ENCODE measurements at places on chromosomes 2 and 18.

DNA sequence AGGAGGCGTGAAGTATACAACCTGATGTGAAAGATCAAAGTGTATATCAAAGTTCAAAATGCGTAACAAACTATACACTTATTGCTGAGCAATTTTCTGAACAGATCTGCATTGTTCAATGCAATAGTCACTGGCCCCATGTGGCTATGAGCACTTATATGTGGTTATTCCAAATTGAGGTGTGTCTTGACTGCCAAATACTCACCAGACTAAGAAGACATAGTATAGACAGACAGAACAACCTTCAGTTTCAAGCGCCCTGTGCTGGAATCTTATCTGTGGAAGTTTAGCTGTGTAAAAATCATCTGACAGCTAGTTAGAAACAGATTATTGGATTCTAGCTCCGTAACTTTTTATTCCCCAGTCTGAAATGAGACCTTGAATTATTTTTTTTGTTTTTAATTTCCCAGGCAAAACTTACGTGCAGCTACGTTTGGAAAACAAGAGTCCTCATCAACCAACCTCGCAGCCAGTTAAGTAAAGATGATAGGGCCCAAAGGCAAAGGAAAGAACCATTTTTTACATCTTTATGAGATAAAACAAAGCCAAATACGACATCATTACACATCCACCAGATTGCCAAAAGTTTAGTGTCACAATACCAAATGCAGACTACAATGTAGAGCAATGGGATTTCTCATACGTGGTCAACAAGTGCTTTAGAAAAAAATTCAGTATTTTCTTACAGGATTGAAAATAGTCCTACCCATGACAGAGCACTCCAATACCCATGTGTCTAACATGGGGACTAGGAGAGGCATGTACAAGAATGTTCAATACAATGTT, 37.2 kb downstream of the MBOAT2 start:
- no peak for DNase-seq

DNA sequence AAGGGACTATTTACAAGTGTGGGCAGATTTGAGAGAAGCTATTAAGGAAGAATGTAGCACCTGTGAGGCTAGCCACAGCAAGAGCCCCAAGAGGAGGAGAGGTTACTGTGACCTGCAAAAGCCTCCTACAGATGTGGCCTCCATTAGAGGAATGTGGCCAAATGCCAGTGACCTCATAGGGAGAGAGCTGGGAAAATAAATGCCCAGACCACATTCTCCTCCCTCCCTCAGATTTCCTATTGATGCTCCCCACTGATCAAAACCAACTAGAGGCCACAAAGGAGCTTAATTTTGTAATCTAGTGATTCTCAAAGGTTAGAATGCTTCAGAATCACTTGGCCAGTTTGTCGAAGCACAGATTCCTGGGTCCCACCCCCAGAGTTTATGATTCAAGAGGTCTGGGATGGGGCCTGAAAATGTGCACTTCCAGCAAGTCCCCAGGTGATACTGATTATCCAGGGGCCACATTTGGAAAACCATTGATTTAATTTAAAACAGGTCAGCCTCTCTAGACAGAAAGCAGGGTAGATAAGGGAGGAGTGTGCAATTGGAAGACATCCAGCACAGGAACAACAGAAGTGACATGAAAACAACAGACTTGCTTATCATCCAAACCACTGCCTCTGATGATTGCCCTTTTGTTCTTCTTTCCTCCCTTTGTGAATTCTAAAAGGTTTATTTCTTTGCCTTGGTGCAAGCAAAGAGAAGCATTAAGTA, 61.2 kb upstream of the RBBP8 start:
- DNase-seq = no peak

GRCh38 chr2:50831676-50832075, 200.3 kb downstream of the NRXN1 start:
- no peak for DNase-seq

GRCh38 chr18:47422524-47422923, 171.1 kb upstream of the SKOR2 start:
- no peak for DNase-seq

DNA sequence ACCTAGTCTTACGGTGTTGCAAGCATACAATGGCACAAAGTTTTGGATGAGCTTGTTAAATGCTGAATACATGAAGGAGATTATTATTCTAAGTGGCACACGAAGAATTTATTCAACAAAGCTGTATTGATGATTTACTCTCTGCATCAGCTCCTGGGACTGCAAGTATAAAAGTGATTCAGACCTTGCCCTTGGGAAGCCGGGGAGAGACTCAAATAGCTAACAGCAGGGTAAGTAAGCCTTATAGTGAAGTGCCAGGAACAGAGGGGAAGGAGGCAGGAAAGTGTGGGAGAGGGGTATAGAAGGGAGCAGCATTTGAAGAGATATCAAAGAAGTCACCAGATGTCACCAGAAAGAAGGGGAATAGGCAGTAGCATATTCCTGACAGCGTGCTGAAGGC, 115.4 kb downstream of the MCFD2 start:
- no peak for DNase-seq

GRCh38 chr18:9766076-9766481, 58.0 kb downstream of the RAB31 start:
- no peak for DNase-seq

- no peak for DNase-seq
These were observed 69.1 kb downstream of the NCAPH start for GRCh38 chr2:96404446-96405373.

DNA sequence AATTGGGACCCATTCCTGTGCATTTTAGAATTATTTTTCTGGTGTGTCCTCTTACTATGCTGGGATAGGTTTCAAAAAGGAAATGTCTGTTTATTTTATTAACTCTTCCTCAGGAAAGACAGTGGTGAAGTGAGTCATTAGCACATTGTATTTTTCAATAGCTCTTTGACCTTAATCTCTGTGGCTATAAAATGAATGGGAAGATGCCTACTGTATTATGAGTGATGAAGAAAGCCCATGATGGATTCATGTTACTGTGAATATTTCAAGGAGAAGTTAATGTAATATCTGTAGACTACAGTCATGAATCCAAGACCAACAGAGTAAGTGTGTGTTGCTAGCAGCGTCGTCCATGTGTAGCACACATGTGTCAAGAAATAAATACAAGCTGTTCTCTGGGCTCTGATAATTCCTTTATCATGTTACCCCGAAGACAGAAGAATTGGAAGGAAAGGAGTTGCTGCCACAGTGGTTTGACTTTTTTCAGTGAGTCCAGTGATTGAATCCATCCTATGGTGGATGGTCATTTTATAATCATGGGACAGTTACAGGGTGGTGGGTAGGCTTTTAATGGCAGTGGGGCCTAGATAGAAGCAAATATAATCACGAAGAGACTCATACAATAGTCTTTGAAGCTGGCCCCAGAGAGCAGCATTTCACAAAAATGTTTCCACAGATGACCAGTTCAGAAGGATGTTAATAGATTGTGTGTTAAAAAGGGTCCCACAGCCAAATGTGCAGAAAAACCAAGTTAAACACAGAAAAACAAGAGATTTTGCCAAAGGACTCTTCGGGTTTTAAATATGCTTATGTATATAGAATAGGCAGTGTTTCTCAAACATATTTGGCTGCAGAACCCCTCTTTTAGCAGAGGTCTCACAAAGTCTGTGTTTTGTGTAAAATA, 239.7 kb upstream of the RASGRP3 start:
- DNase-seq = no peak

DNA sequence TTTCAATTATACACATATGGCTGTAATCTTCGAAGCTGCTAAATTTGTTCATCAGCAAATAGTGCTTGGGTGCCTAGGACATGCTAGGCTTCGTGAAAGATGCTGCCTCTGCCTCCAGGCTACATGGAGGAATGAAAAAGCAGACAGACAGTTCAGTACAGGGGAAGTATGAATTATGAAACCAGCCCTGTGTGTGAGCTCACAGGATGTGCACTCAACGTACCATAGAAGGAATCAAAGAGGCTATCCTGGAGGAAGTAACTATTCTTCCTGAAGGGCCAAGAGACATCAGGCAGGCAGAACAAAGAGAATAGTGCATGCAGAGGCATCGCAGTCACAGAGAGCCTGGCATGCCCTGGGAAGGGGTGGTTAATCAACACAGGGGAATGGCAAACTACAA, 61.4 kb downstream of the DYM start:
- no peak for DNase-seq

GRCh38 chr18:10912790-10913545, 236.4 kb downstream of the PIEZO2 start:
- DNase-seq = no peak

- DNase-seq = no peak
These were observed 170.8 kb upstream of the FHL2 start for GRCh38 chr2:105569606-105570005.

DNA sequence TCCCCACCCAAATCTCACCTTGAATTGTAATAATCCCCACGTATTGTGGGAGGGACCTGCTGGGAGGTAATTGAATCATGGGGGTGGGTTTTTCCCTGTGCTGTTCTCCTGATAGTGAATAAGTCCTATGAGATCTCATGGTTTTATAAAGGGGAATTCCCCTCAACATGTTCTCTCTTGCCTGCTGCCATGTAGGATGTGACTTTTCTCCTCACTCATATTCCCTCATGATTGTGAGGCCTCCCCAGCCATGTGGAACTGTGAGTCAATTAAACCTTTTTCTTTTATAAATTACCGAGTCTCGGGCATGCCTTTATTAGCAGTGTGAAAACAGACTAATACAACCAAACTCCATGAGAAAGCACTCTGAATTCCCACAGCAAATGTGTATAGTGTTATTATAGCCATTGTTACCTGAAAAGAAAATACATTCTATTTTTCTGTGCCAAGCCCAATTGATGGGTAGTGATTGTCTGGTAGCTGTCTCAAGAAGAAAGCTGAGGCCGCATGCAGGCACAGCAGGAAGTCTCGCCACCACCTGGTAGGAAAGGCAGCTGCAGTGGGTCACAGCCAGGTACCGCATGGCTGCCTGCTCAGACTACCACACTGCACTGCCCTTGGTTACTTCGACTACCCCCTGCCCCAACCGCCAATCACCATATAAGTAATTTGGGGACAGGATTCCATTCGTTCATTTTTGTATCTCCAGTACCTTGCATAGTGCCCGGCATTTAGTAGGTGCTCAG, 10.3 kb upstream of the ZBTB7C start:
- DNase-seq = no peak

DNA sequence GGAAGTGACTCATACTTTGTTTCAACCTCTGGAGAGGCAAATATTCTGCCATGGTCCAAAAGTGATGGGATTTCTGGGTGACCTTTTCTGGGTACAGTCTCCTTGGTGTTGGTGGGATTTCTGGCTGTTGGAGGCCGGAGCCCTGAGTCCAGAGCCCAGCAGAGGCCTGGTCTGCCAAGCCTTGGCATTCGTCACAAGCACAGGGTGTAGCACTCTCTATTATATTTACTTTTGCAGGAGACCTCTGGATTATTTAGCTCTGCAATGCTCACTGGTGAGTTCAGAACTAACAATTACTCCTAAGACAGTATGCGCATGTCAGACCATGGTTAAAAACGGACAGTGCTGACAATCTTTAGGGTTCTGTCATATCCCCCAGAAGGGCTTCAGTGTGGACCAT, 201.6 kb upstream of the TWIST2 start:
- no peak for DNase-seq

GRCh38 chr2:1795261-1796231, 51.2 kb upstream of the PXDN start:
- DNase-seq = no peak

DNA sequence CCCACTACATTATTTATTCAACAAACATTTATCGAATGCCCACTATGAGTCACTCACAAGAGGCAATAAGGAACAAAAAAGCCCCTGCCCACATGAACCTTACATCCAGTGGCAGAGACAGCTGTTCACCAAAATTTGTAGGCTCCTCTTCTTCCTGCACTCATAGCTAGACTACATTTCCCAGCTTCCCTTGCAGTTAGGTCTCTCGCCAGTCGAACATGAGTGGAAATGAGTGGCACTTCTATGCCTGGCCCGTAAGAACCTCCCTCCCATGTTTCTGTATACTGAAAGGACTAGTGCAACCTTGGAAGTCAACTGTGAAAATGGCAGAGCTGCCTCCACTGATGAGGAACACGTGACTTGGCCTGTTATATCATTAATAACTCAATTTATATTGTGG, 19.4 kb upstream of the NCOA1 start:
- no peak for DNase-seq

- DNase-seq = no peak
These were observed 1888.7 kb upstream of the PIK3C3 start for GRCh38 chr18:40066368-40066767.

Data from stimulated activated CD8-positive, alpha-beta memory T cell treated with anti-CD3 and anti-CD28 coated beads, Interleukin-15, amount 100 ng/mL, for 24 hours (primary cell).